ENCODE measurements at places on chromosomes 13 and 19.

GRCh38 chr19:28736528-28736927 lies 476.4 kb downstream of the UQCRFS1 start:
- no peak for DNase-seq

- DNase-seq = no peak
Measured at GRCh38 chr19:30228835-30229524, 143.2 kb upstream of the ZNF536 start.

- no peak for DNase-seq
Measured at GRCh38 chr19:10568062-10568825, 535 bp downstream of the CDKN2D start.

DNA sequence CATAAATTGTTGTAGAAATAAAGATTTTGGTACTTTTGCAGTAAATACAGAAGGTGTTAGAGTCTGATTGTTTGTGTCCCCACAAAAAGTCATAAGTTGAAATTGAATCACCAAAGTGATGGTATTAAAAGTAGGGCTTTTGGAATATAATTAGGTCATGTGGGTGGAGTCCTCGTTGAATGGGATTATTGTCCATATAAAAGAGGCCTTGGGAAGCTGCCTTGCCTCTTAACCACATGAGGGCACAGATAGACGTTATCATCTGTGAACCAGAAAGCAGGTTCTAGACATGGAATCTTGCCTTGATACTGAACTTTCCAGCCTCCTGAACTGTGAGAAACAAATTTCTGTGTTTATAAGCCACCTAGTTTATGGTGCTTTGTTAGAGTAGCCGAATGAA lies 186.8 kb downstream of the PRR20E start:
- DNase-seq = no peak

GRCh38 chr13:32079587-32079986 lies 48.0 kb downstream of the FRY start:
- DNase-seq = no peak

DNA sequence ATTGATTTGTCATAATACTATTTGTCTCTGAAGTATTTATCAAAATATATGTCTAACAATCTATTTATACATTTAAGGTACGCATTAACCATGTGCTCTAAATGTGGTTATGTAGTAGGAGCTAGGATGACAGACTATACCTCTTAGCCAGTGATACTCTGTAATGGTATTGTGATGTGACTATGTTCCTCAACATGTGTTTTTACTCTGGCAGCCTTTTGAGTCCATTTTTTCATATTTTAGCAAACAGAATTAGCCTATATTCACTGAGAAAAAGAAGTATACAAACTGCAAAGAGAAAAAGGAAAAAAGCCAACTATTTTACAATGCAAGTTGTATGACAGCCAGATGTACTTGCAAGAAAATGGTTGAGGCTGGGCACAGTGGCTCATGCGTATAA lies 26.7 kb downstream of the MAB21L1 start:
- DNase-seq = no peak

DNA sequence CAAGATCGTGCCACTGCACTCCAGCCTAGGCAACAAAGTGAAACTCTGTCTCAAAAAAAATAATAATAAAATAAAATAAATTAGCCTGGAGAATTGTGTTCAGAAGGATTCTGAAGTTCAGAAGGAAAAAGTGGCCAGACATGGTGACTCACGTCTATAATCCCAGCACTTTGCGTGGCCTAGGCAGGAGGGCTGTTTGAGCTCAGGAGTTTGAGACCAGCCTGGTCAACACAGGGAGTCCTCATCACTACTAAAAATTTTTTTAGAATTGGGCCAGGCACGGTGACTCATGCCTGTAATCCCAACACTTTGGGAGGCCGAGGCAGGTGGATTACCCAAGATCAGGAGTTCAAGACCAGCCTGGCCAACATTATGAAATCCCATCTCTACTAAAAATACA lies 6.0 kb downstream of the RDH8 start:
- no peak for DNase-seq

GRCh38 chr13:81171065-81171647 lies 830.2 kb upstream of the SPRY2 start:
- no peak for DNase-seq

- DNase-seq = no peak
Measured at GRCh38 chr19:19226204-19226603, 14.4 kb downstream of the NCAN start.

DNA sequence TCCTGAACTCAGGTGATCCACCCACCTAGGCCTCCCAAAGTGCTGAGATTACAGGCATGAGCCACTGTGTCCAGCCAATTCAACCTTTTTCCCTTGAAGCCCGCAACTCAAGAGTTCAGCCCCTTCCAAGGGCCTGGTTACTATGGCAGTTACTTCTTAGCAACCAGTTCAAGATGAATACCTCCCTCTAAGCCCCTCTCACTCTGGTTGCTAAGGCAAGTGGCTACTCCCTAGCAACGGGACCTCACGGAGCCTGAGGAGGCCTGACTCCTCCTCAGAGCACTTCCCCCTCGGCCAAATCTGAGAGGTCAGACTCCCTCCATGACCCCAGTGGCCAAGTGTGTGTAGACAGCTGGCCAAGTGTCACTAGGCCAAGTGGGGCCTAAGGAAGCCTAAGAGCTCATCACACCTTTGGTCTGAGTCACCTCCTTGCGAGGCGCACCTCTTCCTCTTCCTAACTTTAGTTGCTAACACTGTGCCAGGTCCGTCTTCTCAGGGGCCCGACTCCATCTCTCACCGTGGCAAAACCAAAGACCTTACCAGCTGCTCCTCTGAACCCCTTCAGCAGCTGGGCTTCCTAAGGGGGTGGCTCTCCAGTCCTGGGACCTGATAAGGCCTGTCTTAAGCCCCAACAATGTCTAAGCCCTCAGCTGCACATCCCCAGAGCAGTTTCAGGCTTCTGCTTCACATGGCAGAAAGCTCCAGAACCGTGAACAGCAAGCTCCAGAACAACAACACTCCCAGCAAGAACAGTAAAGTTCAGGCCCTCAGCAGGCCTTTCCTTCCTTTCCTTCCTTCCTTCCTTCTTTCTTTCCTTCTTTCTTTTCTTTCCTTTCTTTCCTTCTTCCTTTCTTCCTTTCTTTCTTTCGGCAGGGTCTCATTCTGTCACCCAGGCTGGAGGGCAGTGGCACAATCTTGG lies 9.6 kb downstream of the CD37 start:
- DNase-seq = no peak

GRCh38 chr19:48997972-48998371 lies 4.3 kb downstream of the RUVBL2 start:
- DNase-seq = peak; percentile 67

- no peak for DNase-seq
Measured at GRCh38 chr13:65582160-65582559, 1648.0 kb downstream of the PCDH9 start.

DNA sequence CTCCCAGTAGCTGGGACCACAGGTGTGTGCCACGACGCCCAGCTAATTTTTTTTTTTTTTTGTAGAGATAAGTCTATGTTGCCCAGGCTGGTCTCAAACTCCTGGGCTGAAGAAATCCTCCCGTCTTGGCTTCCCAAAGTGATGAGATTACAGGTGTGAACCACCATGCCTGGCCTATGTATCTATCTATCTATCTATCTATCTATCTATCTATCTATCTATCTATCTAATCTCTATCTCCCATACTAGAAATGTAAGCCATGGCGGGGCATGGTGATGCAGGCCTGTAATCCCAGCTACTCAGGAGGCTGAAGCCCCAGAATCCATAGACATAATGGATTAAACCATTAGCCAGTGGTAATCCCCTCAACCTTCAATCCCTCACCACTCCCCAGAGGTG lies 6.5 kb upstream of the SERTAD3 start:
- DNase-seq = no peak

- DNase-seq = no peak
Measured at GRCh38 chr13:91825516-91825915, 427.1 kb downstream of the GPC5 start.

GRCh38 chr19:37505958-37506386 lies 767 bp upstream of the ZNF793 start:
- no peak for DNase-seq

GRCh38 chr19:7506385-7507328 lies 9.2 kb upstream of the ZNF358 start:
- no peak for DNase-seq

- peak; percentile 30 for DNase-seq
Measured at GRCh38 chr19:5170329-5170745, 170.3 kb downstream of the PTPRS start.

GRCh38 chr13:31110169-31110568 lies 51.5 kb downstream of the HSPH1 start:
- no peak for DNase-seq

- no peak for DNase-seq
Measured at GRCh38 chr13:107590556-107590955, 624.8 kb downstream of the LIG4 start.
